ENCODE measurements at places on chromosomes 2 and 18.

DNA sequence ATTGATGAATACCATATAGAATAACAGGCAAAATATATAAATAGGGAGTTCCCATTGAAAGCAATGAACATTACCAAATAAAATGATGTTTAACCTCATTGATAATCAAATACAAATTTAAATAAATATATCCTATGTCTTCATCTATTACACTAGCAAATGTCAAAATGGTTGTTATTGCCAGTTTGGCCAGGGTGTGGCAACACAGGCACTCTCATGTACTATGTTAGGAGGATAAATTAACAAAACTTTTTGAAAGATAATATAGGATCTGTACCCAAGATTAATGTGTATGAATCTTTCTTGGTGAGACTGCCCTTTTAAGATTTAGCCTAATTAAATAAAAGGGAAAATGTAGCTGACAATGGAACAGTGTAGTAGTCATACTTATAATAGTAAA lies 659.3 kb downstream of the ERBB4 start:
- no peak for DNase-seq

DNA sequence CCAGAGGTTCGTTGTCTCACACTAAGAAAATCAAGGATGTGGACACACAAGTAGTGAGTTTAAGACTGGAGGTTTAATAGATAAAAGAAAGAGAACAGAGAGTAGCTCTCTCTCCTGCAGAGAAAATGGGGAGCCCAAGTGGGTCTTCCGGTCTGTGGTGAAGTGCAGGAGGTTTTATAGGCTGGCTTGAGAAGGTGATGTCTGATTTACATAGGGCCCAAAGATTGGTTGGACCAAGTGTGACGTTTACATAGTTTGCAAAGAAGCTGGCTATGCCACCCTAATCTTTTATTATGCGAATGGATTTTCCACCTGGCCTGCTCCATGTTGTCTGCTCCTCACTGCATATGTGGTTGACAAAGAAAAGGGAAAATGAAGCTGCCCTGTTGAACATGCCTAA lies 430.4 kb upstream of the TRIB2 start:
- no peak for DNase-seq

GRCh38 chr2:221245772-221246171 lies 326.3 kb downstream of the EPHA4 start:
- DNase-seq = no peak

GRCh38 chr2:123644053-123644452 lies 381.0 kb upstream of the CNTNAP5 start:
- no peak for DNase-seq

GRCh38 chr2:97739893-97740245 lies 26.5 kb downstream of the ZAP70 start:
- DNase-seq = no peak

- DNase-seq = no peak
Measured at GRCh38 chr2:11637546-11637945, 32.4 kb downstream of the NTSR2 start.

GRCh38 chr2:29749041-29749440 lies 172.3 kb downstream of the ALK start:
- DNase-seq = no peak

DNA sequence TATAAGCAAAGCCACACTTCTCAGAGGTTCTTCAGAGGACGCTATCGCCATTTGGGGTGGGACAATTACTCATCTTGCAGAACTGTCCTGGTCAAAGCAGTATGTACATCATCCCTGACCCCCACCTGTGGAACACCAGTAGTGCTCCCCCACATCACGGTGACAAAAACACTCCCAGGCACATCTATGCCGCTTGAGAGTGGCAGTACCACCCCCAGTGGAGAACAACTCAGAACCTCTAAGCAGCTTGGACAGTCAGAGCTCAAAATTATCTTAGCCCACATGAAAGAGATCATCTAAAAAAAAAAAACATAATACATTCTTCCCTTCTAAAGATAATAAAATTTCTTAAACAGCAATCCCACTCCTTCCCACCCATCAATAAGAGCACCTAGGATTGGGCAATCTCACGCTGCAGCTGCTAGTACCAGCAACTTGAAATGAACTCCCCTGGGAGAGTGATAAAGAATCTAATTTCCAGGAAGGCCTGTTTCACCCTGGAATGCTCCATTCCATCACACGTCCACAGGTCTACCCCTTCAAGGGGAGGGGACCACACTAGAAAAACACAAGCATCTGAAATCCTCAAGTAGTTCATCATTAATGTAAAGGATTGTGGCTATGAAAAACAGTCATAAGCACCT lies 31.7 kb downstream of the LRP2 start:
- DNase-seq = no peak

DNA sequence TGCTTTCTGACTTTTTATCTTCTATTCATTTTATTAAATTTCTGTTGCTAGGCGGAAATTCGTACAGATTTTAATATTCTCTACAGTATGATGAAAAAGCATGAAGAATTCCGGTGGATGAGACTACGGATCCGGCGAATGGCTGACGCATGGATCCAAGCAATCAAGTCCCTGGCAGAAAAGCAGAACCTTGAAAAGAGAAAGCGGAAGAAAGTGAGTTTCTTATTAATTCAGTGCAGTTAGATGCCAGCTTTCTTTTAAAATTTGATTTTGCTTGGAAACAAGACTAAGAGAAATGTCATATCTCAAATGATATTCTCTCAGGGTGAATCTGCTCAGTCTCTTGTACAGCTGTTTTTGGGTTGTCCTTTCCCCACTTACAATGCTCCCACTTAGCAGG lies 84.3 kb downstream of the MGAT5 start:
- no peak for DNase-seq

GRCh38 chr18:61887838-61888237 lies 5.0 kb downstream of the RNF152 start:
- DNase-seq = no peak

DNA sequence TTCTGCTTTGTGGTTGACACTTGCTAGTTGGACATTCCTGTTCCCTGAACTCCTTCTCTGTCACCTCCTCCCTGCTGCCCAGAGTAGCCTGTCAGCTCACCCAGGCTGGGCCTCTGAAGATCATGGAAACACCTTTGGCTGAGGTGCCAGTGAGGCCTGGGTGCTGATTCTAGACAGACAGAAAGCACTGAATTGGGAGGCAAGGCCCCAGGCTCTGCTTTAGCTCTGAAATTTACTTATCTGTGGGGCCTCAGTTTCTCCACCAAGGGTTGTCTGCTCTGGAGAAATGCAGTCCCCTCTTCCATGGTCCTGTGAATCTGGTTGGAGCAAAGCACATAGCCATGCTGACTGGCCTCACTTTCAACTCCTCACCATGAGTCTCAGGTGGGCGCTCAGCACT lies 104.6 kb upstream of the SIX3 start:
- DNase-seq = no peak

DNA sequence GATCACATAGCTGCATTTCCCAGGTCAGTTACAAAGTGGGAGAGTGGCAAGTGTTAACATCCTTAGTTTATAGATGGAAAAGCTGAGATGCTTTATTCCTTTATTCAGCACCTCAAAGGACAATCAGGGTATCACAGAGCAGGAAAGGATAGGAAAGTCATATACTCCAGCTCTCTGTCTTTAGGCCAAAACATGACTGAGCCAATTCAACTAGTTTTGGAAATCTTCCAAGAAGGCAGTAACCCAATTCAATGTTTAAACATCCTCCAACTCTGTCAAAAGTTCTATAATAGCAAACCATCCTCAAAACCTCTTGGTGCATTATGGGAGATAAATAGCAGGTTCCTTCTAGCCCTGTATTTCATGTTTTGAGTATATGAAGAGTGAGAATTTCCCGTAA lies 25.2 kb downstream of the CASP8 start:
- no peak for DNase-seq

DNA sequence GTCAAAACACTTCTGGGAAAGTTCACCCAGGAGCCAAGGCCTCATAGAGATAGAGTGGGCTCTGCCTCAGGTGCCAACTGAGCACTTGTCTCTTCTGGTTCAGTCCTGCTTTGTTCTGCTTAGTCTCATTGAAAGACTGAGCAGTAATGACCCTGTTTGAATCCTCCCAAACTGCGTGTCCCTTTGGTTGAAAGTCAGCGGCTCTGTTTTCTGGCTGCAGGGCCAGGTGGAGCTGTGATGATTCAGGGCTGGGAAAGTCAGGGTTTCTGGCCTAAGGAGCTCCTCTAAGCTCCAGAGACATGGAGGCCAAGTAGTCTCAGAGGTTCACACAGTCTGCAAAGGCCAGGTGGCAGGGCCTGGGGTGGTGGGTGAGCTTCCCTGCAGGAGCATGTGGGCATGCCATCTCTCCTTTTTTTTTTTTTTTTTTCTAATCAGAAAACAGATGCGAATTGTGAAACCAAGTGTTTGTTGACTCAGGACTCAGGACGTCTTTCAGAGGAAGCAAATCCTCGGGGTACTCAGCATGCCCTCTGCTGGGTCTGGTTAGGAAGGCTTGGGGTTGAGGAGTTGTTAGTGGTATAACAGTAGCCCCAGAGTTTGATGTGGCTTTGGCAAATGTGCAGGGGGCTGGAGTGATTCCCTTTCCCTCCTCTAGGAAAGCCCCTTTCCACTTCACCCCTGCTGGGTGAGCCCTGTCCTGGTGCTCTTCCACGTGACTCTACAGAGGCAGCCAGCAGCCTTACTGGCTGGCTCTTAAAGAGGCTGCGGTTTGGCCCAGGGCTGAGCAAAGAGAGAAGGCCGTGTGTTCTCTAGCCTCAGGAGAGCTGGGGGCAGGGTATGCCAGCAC lies 38.3 kb downstream of the TMEM17 start:
- DNase-seq = no peak

- DNase-seq = no peak
Measured at GRCh38 chr2:212264187-212264586, 274.4 kb downstream of the ERBB4 start.

DNA sequence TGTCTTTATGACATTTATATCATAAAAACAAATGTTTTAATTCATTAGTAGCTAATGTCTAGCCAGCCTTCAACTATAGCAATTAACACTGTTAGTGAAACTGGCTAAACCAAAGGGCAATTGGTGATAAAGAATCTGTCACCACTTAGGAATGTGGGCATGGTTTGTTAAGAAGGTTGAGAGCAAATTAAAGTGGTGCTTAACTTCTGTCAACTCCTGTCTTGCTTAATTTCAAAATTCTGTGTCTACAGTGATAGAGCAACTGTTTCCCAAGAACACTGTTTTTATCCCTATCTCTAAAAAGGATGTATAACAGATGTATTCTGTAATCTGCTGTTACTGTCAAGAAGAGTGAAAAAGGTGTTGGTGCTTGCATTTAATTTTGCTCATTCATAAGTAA lies 36.5 kb downstream of the CFAP36 start:
- DNase-seq = no peak

DNA sequence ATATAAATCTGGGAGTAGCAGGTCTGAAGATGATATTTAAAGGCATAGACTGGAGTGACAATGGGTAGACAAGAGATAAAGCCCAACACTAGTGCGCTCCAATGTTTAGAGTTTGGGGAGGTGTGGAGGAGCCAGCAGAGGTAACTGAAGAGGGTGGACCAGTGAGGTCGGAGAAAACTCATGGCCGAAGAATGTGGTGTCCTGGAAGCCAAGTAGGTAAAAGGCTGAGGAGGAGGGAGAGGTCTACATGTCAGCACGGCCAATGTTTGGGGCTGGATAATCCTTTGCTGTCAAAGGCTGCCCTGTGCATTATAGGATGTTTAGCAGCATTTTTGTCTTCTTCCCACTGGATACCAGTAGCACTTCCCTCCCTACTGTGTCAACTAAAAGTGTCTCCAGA lies 78.8 kb upstream of the KCNE4 start:
- DNase-seq = no peak

DNA sequence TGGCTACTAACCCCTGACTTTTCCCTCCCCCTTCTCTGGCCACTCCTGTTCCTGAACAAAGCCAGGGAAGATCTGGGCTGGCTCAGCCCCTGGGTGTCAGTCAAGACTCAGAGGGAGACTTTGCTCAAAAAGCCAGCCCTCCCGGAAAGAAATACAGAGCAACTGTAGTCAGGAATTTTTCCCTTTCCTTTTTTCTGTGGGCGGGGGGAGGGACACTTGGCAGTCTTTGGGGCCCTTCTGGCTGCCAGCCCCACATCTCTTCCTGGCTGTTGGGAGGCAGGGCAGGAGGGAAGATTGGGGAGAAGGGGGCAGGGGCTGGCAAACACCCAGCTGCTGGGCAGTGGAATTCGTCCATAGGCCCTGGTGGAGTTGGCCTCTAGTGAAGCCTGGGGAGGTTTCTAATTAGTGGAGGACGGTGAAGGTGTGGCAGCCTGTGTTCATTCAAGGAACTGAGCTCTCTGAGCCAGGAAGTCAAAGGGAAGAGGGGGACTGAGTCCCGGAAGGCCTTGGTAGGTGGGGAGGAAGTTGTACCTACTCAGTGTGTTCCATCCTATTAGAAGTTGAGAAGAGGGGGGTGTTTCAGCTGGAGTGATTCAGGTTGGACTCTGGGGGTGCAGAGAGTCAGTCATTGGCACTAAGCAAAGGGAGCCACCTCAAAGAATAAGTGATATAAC lies 10.9 kb downstream of the IGFBP2 start:
- DNase-seq = no peak

DNA sequence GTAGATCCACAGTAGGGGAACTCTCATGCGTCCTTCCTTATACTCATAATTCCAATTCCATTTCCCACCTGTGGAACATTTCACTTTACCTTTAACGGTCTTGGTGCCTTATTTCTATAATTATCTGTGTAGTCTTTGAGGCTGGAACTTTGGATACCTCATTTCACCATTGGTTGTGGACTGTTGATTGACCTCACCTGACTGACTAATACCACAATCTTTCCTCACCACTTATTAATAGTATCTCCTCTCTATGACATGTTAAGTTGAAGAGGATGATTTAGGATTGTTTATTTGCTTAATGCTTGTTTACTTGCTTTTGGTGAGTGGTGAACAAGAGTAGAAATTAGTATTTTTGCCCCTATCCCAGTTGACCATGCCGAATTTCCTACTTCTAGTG lies 50.0 kb downstream of the R3HDM1 start:
- no peak for DNase-seq

DNA sequence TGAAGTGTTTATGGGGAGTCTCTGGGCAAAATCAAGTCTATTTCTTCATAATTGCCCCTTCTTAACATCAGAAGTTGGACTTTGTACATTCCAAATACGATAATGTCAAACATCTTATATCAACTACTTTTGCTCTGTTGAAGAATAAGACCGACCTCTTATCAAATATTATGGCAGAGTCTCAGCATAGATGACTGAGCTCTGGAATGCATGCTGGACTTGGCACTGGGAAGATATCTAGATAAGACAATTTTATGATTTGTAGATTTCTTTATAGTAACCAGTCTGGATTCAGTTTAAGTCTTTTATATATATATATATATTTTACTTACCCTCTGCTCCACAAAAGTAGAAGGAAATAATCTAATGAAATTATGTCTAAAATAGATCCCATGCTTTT lies 8.2 kb downstream of the APLF start:
- no peak for DNase-seq

DNA sequence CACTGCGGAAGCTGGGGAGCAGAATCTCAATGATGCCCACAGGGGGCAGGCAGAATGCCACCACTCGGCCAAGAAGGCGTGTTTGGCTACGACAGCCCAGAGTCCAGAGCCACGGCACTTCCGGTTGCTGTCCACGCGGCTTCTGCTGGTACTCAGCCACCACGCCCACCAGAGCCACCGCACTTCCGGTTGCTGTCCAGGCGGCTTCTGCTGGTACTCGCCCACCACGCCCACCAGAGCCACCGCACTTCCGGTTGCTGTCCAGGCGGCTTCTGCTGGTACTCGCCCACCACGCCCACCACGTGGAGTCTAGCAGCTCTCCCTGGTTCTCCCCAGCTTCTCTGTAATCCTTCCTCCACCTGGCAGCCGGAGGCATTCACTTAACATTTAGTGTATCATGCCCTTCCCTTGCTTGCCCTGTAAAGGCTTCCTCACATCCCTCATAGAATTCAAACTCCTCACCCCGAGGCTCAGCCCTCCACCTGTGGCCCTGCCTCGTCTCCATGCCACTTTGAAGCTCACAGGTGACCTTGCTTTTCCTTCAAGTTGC lies 40.1 kb upstream of the APCDD1 start:
- no peak for DNase-seq

Data from erythroblast (primary cell).